AML-193 (cell line): ENCODE measurements at places on chromosomes 16 and 17.
A peak's percentile ranks its signal among the peaks of the same experiment; 100 is the strongest.

DNA sequence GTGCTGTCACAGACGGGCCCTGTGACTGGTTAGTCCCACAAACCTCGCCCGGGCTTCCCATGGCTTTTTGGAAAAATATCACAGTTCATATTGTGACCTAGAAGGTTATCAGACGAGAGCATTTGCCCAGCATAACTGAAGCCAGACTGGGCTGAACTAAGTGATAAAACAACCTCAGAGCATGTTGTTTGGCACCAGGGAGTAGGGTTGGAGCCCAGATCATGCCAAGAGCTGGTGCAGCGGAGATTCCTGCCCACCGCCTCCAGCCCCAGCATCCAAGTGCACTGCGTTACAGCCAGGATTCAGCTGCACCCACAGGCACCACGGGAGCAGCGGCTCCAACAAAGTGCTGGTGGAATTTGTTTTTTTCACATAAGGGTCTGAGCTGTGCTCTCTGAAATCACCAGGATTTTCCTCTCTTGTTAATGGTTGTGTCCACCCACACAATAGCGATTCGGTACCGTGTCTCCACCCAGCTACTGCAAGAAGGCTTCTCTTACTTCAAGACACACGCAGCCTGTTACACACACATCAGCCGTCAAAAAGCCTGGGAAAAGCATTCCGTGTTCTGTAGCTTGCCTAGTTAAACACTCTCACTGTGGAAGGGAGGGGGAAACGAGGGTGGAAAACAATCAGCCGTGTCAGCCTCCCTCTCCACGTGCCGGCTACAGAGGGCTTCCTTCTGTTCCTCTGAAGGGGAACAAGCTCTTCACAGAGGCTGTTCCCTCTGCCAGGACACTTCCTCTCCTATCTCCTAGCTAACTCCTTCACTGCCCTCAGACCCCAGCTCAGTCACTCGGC lies 273.8 kb downstream of the C16orf95 start:
- DNase-seq, result no peak

GRCh38 chr16:54165912-54166865 lies 120.4 kb downstream of the IRX3 start:
- no peak for DNase-seq

DNA sequence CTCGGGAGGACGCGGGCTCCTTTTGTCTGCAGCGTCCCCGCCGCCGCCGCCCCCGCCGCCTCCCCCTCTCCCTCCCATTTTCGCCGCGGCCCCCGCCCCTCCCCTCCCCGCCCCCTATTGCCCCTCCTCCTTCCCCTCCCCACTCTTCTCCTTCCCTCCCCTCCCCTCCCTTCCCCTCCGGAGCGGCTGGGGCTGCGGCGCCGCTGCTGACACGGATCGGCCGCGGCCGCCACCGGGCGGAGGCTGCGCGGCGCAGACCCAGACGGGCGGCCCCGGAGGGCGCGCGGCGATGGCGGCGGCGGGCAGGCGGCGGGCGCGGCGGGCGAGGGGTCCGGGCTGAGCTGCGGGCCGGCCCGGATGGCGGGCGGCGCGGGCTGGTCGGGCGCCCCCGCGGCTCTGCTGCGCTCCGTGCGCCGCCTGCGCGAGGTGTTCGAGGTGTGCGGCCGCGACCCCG lies at the start of gene RAB11FIP4:
TSS of gene RAB11FIP4 (plus strand) at position 180 of the 454 bp plus-strand sequence. CDS start at position 358, 178 bp downstream.
- DNase-seq, result no peak

DNA sequence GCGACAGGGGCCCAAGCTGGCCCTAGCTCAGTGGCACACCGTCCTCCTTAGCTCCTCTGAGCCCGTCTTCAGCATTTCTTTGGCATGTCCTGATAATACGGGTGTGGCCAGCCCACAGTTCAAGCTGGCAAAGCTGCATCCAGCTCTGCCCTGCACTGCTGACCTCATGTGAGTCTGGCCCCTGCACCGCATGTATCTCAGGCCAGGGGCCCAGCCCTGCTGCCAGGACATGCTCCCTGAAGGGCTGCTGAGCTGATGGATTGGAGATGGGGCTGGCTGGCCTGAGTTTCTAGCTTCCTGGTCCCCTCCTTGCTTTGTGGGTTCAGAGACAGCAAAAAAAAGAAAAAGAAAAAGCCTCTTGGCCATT lies 2.4 kb downstream of the DOC2B start:
- no peak for DNase-seq

GRCh38 chr16:75781683-75782343 lies 55.5 kb upstream of the CPHXL start:
- no peak for DNase-seq

DNA sequence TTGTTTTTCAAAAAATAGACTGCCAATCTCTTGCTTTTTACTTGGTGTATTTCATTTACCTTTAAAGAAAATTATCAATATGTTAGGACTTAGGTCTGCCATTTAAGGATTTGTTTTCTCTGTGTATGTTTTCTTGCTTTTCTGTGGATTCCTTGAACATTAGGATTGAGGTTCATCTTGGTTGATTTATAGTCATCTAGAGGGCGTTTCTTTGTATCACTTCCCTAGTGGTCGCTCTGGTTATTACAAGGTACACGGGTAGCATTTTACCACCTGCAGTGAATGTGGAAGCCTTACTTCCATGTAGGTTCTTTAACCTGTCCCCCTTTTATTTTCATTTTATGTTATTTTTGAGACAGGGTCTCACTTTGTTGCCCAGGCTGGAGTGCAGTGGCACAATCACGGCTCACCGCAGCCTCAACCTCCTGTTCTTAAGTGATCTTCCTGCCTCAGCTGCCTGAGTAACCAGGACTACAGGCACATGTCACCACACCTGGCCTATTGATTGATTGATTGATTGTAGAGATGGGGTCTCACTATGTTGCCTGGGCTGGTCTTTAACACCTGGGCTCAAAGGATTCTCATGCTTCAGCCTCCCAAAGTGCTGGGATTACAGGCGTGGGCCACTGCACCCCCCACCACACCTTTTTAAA lies 35.2 kb upstream of the CBX4 start:
- DNase-seq, result peak; percentile 64

GRCh38 chr17:40515491-40516041 lies 14.1 kb upstream of the TNS4 start:
- no peak for DNase-seq

GRCh38 chr16:3431779-3432219 lies 11.5 kb downstream of the ZNF597 start:
- no peak for DNase-seq

GRCh38 chr16:70588565-70588964 lies 57.8 kb upstream of the IL34 start:
- no peak for DNase-seq

DNA sequence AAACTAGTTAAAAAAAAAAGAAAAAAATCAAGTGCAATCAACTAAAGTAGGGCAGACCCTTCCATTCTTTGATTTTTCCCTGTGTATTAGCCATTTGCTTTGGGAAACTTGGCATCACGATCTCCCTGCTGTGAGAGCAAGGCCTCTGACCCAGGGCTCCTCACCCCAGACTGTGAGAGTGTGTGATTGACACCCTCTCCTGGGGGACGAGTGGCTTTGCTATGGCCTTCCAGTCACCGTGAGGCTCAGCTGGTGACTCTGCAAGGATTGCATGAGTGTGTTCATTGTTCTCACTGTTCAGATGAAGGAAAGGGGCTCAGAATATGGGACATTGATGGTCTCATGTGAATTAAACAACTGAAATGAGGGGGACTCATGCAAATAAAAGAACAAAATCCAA lies 69.0 kb upstream of the BCAR1 start:
- DNase-seq, result no peak
